ENCODE measurements at places on chromosomes 7 and 10.

DNA sequence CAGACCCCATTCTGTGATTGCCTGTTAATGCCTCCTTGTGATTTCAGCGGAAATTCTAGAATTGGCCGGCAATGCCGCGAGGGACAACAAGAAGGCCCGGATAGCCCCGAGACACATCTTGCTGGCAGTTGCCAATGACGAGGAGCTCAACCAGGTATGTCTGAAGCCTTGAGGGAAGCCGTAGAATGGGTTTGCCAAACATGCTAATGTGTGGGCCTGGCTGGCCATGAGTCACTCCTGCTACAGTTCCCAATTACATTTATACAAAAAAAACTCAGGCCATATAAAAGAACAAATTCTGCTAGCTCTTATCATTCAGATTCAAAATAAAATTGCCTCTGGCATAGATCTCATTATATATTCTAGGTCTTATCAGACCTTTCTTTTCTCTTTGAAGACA lies 37.4 kb downstream of the MACROH2A2 start:
- no peak for DNase-seq

DNA sequence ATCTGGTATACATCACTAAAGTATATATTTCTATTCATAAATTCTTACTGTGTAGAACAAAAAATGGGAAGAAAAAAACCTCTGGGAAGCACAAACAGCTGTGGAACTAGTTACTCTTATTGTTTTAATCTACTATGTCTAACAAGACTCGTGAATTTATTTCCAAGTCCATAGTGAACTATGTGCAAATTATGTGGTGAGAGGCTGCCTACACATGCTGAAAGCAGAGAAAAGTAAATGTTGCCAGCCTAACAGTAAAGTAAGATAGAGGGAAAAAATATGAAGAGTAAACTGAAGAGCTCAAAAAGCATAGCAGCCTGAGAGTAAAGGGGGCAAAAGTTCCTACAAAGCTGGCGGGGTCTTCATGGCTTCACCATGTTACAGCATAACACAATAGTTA lies 3.0 kb downstream of the GDI2 start:
- no peak for DNase-seq

- DNase-seq, result no peak
Observed at GRCh38 chr10:119159332-119159731, 6.2 kb downstream of the SFXN4 start.

DNA sequence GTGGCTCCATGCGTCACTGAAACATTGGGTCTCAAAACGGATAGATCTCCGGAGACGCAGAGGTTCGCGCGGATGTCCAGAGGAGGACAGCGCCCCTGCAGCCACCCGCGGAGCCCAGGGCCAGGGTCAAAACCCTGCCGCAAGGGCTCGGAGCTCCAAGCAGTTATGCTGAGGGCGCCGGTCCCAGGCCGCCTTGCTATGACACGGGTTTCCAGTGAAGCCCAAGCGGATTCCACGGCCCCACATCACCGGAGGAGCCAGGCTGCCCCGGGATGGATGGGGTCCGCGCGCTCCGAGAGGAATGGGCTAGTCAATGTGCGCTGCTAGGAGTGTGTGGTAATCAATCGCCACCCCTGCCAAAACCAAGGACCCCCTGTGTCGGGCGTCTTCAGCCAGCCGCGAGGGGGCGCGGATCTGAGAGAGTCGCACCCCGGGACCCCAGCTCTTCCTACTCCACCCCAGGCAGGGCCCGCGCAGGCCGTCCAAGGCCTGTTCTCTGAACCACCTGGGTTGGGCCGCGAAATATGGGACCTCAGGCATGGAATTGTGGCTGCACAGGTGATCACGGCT lies 5.6 kb upstream of the EMX2 start:
- no peak for DNase-seq

- no peak for DNase-seq
Observed at GRCh38 chr7:115672024-115672423, 358.5 kb downstream of the TFEC start.

GRCh38 chr7:3235322-3235721 lies 65.7 kb upstream of the SDK1 start:
- DNase-seq, result no peak

- DNase-seq, result no peak
Observed at GRCh38 chr10:24718031-24718855, 5.4 kb downstream of the ARHGAP21 start.

GRCh38 chr10:74977072-74977471 lies 134.4 kb upstream of the SAMD8 start:
- DNase-seq, result no peak

- DNase-seq, result no peak
Observed at GRCh38 chr7:142916508-142916907, 17.0 kb downstream of the TRPV5 start.

- DNase-seq, result no peak
Observed at GRCh38 chr10:25828475-25828874, 105.6 kb upstream of the MYO3A start.

DNA sequence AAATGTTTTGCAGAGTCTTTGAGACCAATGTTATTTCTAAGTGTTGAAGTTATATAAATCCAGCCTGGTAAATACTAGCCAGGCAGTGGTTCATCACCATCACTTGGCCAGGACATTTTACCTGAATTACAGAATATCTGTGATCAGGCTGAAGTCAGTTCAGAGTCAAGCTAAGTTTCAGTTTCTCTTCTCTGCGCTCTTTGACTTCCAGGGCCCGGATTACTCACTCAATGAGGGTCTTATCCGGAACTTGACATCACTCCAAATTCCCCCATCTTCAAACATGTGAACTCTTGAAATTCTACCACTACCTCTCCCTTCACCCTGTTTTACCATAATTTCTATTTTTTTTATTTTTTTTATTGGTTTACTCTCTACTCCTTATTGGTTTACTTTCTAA lies 36.6 kb upstream of the CCAR1 start:
- DNase-seq, result peak; percentile 32

DNA sequence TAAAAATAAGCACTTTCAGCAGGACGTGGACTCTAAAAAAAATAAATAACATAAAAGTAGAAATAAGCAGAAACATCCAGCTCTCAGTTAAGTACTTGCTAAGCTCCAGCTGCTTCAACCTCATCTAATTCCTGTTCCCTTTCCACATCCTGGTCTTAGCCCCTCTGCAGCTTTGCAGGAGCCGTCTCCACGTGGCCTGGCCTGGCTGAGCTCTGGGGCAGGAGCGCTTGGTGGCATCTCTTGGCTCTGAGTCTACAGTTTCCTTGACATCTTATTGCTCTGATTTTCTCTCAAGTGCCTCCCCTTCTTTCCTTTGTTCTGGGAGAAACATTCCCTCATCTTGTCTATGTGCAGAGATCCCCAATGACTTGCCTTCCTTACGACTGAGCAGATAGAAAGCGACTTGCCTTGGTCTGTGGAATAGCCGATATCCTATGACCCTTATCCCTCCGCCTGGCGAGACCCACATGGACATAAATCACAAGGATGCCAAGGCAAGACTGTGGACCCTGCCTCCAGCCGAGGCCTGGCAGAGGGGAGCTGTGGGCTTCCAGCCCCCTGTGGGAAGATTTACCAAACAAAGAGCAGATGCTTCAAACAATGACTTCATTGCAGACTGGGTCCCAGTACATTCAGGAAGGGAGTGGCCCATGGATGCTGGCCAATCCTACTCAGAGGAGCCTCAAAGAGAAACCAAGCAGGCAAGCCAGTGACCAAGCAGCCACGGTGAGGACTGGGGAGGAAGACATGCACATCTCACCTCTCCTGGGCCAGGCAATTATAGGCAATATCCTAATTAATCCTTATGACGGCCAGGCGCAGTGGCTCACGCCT lies 61.9 kb downstream of the SPOCK2 start:
- no peak for DNase-seq

DNA sequence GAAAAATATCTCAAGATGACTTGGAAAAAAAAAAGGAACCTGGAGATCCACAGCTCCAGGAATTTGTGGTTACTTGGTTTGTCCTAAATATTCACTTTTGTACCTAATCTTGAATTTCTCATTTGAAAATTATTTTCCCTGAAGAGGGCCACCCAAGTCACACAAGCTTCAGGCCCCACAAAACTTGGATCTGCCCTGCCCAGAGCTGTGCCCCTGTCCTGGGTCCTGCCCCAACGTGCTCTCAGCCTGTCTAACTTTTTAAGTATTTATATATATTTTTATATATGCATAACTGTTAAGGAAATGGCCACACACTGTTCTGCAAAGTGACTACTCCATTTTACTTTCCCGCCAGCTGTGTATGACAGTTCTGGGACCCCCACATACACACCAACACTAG lies 123.5 kb downstream of the ARHGAP22 start:
- DNase-seq, result no peak

- DNase-seq, result no peak
Observed at GRCh38 chr7:111290419-111290818, 199.5 kb downstream of the LRRN3 start.

DNA sequence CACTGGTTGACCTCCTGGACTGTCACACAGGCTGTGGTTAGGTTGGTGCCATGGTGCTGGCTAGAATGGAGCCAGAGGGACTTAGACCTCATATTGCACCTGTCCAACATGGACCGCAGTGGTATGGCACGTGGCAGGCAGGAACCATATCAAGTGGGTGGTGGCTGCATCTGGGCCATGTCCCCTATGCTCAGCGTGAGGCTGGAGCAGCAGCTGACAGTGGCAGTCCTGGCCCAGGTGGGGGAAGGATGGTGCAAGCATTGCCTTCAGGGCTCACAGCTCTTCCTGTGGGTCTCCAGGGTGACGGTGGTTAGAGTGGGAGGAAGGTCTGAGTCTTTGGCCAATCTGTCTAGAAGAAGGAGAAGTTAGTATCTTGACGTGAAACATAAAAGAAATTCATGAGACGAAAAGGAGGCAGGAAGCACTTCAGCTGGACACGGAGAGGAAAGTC lies 54.5 kb upstream of the PFKFB3 start:
- no peak for DNase-seq

- DNase-seq, result no peak
Observed at GRCh38 chr7:4406288-4407058, 275.6 kb upstream of the FOXK1 start.

DNA sequence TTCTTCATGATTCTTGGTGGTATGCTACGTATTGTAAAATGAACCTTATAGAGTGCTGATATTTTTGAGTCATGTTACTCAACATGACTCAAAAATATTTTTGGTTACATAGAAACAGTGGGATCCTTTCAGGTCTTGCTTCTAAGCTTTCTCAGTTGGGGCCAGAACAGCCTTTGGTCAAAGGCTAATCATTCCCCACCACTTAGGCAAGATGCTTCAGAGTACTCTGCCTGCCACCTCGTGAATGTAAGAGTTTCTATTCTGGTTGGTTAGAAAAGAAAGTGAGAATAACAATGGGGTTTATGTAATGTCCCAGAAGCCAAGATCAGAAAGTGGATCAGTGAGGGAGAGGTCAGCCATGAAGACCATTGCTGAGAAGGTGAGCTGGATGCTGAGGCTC lies 327.8 kb downstream of the TCERG1L start:
- DNase-seq, result no peak

- DNase-seq, result no peak
Observed at GRCh38 chr10:120406376-120406775, 50.7 kb upstream of the PLPP4 start.

DNA sequence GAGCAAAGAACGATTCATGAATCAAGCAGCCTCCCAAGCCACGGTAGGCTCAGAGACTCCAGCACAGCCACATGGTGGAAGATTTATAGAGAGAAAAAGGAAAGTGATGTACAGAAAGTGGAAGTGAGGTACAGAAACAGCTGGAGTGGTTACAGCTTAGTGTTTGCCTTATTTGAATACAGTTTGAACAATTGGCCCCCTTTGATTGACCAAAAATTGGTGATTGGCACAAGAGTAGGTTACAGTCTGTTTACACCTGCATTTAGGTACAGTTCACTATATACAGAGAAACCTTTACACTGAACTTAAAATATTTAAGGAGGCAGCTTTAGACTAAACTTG lies 136.4 kb upstream of the ASAH2 start:
- DNase-seq, result no peak

GRCh38 chr10:59470570-59470969 lies 108.2 kb upstream of the FAM13C start:
- DNase-seq, result no peak

DNA sequence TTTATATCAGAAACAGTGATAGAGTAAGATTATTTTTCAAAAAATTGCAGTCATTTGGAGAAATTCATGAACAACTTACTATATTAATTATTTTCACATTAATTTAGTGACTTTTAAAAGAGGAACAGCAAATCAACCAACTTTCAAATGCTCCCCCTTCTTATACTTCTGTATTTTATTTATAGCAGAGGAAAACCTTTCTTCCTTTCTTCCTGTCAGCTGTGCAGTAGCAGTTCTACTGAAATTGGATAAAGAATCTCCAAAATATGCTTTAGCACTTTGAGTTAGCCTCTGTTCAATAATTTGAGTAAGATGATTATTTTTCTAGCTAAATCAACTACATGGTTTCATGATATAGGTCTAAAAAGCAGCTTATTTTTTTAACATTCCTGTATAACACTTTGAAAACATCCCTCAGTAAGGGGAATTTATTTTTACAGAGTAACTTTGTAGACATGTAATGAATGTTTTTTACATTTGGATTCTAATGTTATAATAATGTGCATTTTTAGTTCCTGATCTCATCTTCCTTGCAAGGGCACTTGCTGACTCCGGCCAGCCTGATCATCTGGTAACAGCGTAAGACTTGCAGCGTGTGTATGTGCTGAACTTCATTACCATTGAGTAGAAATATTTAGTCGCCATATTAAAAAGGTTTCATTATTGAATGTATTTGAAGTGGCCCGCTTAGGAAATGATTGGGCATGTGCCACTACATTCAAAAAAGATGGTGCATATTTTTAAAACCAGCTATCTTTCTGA lies 158.3 kb upstream of the HDAC9 start:
- no peak for DNase-seq

DNA sequence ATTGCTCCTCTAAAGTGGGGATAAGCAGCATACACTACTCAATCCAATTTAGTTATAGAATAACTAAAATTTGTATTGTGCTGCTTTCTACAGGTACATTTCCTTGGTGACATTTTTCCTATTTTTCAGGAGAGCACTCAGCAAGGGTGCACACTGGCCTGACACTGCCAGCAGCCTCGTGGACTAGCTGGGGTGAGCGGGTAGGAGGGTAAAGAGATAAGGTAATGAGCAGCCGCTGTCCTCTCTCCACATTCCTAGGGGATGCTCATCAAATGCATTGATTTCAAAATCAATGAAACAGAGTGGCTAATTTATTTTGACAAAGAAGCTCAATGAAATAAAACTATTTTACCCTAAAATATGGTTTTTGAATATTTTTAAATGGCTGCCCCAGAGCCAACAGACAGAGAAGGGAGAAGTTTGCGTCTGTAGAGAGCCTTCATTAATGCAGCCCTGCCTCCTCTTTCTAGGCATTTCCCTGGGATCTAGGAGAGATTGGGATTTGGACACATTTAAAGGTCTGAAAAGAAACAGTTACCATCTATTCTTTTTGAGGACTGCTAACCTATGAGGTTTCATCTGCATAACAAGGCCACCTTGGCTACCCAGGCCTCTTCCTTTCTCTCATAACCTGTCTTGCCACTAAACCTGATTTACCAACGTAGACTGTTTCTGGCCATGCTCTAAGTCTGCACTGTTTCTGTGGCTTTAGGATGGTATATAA lies 561.0 kb downstream of the IPMK start:
- DNase-seq, result no peak
